ENCODE measurements at places on chromosomes 5 and 9. TPM values are rescaled to one million over a fixed set of nuclear protein-coding genes. Genes with fewer than 3 reads are reported as not detected.

SPATA31A3 gene
- not detected for total RNA-seq

SPAG8 gene
- 1.9 TPM for total RNA-seq

PLAC8L1 gene
- not detected for total RNA-seq

DOLK gene
- total RNA-seq: 11.3 TPM

FAM221B gene
- 0.21 TPM for total RNA-seq

SMIM32 gene
- total RNA-seq: not detected

ZBTB43 gene
- total RNA-seq: 11.2 TPM

PTPRD gene
- total RNA-seq: 210 TPM

CCDC152 gene
- 3.3 TPM for total RNA-seq

BAAT gene
- total RNA-seq: not detected

SOHLH1 gene
- not detected for total RNA-seq

ZNF367 gene
- 22.0 TPM for total RNA-seq

DCTN4 gene
- total RNA-seq: 95.5 TPM

THBS4 gene
- 3.9 TPM for total RNA-seq

CDH6 gene
- total RNA-seq: 18.9 TPM

INSL6 gene
- not detected for total RNA-seq

SECISBP2 gene
- 78.7 TPM for total RNA-seq

DNA sequence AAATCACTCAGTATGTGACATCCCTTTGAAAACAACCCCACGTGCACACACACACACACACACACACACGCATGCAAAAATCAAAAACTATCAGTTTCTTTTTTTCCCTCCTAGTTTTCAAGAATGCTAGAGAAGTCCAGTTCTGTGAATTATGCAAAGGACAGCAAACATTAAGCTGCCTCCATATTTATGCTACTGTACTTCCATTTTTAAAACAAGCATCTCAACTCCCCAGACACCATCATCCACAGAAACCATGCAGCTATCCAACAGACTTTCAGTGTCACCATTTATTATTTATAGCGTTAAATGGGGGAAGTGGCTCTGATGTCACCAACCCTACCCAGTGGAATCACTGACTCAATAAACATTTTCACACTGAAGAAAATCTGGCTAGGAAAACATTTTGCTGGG lies 1.6 kb downstream of the FBXW11 start:
- no peak for DNase-seq

- no peak for DNase-seq
These were observed 8.7 kb upstream of the MYOT start for GRCh38 chr5:137858954-137859353.

GRCh38 chr5:135813758-135814157 lies 20.7 kb upstream of the SLC25A48 start:
- DNase-seq: no peak

- DNase-seq: no peak
These were observed 28.7 kb upstream of the ACOT12 start for GRCh38 chr5:81422671-81423070.

DNA sequence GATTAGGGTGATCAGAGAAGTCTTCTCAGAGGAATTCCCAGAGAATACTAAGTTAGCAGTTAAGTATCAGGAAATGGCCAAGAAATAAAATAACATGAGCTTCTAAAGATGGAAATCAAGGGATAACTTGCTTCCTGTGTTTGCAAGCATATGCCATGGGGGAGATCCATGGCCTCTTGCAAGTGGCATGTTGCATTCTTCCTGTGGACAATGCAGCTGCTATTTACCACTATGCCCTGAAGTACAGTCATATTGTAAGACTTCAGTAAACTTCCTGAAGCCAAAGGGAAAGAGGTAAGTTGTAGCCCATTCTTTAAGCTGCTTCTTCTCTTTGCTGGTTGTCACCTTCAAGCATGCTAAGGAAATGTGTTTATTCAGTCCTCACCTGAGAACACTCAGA lies 154.7 kb upstream of the RUSC2 start:
- DNase-seq: no peak

- DNase-seq: no peak
These were observed 56.9 kb downstream of the AHRR start for GRCh38 chr5:378301-378891.

- no peak for DNase-seq
These were observed 123.5 kb downstream of the RASEF start for GRCh38 chr9:82939451-82939850.

DNA sequence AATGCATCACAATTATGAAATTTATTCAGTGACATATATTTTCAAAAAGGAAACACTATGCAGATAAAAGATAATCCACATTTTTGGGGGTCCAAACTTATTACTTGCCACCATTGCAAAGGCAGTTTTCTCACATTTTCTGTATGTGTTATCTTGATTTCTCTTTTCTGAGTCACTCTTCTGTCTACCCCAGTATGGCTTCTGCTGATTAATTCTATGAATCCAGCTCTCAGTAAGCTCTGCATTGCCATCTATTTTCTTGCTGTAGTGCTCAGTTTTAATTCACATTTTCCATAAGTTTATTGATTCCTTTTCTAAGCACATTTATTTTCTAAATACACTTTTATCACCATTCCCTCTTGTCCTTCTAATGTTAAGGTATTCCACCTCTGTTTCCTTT lies 1.7 kb downstream of the IFNA10 start:
- no peak for DNase-seq

- no peak for DNase-seq
These were observed 444.2 kb downstream of the ACTL7B start for GRCh38 chr9:108411632-108412031.

GRCh38 chr9:7105095-7105494 lies 347.3 kb downstream of the KDM4C start:
- no peak for DNase-seq

- DNase-seq: no peak
These were observed 115.5 kb upstream of the RANBP3L start for GRCh38 chr5:36417221-36417620.

- no peak for DNase-seq
These were observed 13.9 kb downstream of the SLC36A1 start for GRCh38 chr5:151461312-151461711.

DNA sequence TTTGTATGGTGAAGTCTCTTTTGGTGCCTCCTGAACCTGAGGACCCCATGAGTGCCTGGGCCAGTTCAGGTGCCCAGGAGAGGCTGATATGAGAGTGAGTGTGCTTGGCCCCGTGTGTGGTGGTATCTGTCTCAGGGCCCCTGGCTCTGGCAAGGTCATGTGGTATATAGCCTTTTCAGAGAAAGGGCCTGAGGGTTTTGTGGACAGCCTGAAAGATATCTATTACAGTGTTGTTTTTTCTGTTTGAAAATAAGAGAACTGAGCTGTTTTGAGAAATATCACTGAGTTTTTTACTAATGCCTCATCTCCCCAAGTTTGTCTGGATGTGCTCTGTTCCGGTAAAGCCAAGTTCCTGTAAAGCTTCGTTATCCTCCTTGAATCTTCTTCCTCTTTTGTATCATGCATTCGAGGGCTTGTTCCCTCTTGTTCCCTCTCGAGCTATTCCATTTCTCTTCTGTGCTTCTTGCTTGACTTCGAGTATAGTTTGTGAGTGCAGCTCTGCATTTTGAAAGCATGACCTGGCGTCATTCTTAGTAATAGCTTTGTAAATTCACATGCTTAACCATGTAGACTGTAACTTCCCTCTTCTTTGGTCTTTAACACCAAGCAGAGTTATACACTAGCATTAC lies 122.3 kb downstream of the MAST4 start:
- DNase-seq: no peak

DNA sequence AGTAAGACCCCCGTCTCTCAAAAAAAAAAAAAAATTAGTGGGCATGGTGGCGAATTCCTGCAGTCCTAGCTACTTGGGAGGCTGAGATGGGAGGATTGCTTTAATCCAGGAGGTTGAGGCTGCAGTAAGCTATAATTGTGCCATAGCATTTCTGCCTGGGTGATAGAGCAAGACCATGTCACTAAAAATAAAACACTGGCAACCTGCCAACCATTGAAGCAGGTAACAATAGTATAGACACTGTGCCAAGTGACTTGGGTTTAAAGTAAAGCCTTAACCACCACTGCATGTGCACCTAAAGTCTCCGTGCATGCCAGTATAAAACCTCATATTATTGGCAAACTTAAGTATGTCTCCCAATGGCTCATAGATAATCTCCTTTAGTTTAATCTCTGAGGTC lies 3.4 kb upstream of the APBA1 start:
- no peak for DNase-seq

DNA sequence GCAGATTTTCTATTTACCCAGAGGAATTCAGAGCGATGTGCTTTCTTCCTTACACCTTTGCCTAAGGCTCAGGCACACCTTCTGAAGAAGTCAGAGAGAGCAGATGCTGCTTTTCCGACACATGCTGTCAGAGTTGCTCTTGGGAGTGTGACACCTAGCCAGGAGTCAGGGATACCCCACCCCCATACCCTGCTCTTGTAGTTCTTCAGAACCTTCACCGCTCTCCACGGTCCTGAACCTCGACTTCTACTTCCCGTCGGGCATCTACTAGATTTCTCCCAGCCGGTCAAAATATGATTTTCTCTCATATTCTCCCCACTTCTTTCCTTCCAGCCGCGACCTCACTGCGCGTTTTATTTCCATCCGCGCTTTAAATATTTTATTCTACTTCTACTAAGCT lies 1.7 kb downstream of the GRIN3A start:
- no peak for DNase-seq

DNA sequence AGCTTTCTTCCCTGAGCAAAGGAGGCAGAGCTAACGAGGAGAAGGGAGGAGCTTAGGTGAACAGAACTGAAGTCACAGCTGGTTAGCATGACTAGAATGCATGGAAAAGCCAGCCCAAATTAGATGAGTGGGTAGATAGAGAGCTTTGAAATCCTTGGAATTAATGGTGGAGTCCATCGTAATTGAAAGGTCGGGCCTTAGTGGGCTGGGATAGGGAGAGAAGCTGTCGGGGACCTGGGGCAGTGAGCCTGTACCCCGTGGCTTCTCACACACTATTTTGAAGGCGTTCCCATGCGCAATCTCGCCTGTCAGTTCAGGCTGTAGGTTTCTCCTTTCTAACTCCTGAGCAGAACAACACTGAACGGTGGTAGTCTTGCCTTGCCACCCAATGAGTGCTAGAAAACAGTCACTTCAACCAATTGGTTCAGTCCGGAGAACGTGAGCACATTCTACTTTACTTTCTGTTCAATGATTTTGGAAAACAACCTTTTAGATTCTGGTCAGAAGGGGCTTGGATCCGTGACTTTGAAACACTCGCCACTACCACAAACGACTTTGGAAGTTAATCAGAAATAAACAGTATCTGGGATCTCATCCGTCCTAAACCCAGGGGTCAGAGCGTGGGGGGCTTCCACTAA lies 655 bp upstream of the RAI14 start:
- no peak for DNase-seq

GRCh38 chr5:147539053-147539452 lies 29.2 kb upstream of the DPYSL3 start:
- DNase-seq: no peak

DNA sequence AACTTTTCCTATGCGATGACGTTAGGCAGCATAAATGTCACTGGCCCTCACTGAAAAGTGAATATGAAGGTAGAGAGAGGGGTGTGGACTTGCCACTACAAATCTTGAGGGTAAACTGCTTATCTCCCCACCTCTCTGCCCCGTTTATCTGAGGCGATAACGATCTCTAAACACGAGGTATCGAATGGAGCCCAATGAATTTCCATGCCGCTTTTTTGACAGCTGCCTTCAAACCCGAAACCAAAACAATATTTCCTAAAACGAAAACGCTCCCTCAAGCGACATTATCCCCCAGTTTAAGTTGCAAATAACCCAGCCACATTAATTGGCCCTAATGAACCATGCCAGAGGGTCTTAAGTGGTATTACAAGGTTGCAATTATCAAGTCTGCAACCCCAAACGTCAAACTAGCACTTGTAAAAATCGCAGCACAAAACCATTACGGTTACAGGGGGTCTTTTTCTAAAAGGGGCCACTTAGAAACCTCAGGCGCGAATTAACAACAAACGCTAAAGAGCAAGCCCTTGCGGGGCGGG lies 1.4 kb downstream of the NR3C1 start:
- no peak for DNase-seq

- no peak for DNase-seq
These were observed 85.5 kb downstream of the LNPEP start for GRCh38 chr5:97021416-97021815.

DNA sequence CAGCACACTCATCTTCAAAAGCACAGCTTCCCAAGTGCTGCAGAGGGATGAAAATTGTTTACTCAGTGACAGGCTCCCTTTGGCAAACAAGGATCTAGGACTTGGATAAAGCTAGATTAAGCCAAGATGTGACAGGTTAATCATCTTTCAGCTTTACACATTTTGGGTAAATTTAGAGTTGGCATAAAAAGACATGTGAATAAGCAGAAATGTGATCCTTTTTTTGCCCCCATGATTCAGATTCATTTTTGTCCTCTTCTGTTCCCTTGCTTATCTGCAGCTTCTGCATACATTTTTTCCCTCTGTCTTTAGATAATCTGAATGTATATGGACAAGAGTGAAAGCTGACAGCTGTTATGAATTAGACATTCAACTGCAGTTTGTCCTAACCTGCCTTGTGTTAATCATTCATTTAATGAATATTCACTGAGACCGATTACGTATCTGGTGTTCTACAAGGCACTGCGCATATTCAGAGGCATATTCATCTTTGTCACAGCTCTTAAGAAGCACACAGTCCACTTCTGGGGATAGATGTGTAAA lies 19.6 kb downstream of the ADAMTSL1 start:
- no peak for DNase-seq

DNA sequence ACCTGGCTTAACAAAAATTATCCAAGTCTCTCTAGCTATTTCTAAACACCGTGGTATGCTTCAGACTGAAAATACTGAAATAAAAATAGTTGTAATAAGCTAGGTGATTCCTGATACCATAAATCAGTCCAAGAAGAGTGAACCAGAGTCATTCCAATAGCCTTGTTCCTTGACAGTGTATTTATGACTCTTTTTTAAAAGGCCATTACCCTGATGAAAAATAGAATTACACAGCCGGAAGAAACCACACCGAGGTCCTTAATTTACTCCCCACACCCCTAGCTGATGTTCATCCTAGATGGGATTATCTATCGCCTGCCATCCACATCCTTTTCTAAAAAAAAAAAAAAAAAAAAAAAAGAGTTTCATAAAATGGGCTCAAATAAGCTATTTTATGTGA lies 457.6 kb upstream of the GRAMD2B start:
- no peak for DNase-seq

DNA sequence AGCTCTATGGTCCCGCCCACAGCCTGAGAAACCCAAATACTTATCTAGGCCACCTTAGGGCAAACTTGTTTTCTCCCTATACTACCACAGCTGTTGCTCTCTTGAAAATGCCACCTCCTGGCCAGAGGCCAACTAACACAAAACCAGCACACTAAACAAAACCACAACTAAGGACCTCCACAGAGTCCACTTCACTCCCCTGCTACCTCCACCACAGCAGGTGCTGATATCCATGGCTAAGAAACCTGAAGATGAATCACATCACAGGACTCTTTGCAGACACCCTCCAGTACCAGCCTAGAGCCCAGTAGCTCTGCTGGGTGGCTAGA lies 108.4 kb downstream of the ALDH1A1 start:
- no peak for DNase-seq

- DNase-seq: no peak
These were observed 23.2 kb upstream of the TERT start for GRCh38 chr5:1317921-1318565.

GRCh38 chr9:134134949-134135342 lies 936 bp upstream of the WDR5 start:
- no peak for DNase-seq

GRCh38 chr9:123925819-123926218 lies 4.1 kb downstream of the DENND1A start:
- no peak for DNase-seq
